Activated T-helper 1 cell treated with Interleukin-2 at 50 U/mL for 16 hours (primary cell): ENCODE measurements at places on chromosomes 7 and 10.

- DNase-seq = no peak
These were observed 36.1 kb downstream of the XPNPEP1 start for GRCh38 chr10:109887243-109887642.

GRCh38 chr7:50166997-50167965 is 74.2 kb upstream of the ZPBP start:
- no peak for DNase-seq

DNA sequence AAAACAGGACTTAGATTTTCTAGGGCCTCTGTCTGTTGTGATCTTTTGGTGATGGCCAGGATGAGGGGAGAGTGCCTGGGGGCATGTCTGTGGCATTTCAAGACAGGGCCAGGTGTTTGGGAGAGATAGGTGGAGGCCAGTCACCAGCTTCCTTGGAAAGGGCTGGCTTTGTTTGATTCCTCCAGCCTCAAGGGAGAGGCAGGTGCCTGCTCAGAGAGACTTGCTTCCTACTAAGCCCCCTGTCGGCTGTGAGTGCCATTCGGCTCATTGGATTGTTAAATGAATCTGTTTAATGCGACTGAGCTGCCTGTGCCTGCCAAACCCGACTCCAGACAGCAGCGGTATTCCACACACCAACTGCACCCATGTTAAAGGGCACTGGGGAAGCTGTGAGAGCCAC is 304.1 kb upstream of the COBL start:
- DNase-seq = no peak

- DNase-seq = no peak
These were observed 244.1 kb upstream of the SEMA3C start for GRCh38 chr7:81162771-81163525.

DNA sequence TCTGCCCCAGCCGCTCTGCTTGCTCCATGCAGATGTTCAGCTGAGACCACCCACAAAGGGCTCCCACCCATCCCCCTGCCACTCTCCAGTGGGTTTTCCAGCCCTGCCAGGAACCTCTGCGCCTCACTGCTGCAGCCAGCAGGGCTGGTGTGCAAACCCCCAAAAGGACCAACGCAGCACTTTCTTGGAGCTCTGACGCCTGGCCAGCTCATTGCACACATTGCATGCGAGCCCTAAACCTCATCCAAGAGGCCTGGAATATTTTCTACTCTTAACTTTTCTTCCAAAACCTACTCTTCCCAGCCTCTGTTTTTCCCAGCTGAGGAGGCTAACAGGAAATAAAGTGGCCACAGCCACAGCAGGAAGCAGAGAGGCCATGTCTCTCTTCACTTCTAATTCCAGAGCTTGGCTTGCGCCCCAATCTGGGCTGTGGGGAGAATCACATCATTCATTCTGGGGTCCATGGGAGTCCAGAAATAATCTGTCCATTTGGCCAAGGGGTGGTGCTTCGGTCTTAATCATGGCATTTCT is 4.6 kb upstream of the FAM170B start:
- DNase-seq = no peak

DNA sequence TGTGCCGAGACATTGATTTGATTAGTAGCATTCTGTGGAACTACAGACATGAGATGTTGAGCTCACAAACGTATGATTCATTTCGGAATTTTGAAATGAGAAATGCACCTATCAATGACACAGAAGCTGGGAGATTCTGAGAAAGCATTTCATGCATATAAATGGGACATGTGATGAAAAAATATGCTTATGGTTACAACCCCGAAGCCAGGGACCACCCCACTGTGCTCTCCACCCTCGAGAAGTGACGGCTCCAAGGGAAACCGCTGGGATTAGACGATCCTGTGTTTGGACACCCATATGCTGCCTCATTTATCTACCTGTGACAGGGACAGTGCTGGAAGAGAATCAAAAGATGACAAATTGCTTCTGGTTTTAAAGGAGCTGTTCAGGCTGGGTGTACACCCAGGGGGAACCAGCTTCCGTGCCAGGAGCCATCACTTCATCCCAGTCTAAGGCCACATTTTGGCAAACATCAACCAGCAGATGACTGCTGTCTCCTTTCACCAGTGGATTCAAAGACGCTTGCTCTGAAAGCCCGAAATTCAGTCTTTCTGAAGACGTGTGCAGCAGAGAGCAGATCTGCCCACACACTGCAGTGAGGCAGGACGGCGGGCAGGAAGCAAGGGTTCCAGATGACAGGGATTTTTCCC is 109.9 kb downstream of the ATXN7L1 start:
- DNase-seq = no peak

DNA sequence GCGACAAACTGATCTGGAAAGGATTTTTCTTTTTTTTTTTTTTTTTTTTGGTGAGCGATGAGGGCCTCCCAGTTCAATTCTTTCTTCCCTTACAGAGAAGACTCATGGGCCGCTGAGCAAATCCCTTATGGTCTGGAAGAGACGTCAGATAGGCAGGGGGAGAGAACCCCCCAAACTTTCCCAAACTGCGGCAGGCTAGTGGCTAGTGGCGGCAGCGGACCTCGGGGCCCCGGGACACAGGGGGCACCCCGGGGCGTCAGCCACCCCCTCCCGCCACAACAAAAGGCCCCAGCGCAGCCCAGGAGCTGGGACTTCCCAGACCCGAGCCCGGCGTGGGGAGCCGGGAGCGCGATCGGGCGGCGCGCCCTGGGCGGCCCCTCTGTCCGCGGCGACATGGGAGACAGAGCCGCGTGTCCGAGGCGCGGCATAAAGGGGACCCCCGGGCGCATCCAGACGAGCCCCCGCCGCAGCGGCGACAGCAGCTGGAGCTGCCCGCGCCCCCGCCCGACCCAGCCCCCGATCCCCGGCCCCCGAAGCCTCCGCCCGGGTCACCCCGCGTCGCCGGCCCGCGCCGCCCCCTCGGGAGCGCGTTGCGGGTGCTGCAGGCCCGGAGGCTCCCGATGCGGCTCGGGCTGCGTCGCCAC is 755 bp downstream of the FAM171A1 start:
- no peak for DNase-seq

GRCh38 chr7:74343281-74344131 is 54.3 kb downstream of the CLIP2 start:
- DNase-seq = no peak

- DNase-seq = peak; percentile 4
These were observed 51.6 kb downstream of the PRLHR start for GRCh38 chr10:118543714-118544400.

DNA sequence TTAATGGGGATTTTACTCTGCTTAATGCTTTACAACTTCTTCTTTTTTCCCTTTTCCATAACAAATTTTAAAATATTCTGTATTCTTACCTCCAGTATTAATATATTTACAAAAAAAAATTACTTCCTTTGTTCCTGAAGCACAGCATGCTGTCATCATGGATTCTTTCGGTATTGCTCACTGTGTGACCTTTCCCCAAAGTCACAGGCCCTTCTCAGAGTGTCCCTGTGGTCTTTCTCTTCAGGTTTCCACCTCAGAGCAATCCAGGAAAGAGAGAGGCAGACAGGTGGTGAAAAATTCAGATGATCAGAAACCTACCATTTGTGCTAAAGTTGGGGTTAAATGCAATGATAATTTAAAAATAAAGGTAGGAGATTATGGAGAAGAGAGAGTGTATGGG is 13.0 kb downstream of the AOAH start:
- no peak for DNase-seq

GRCh38 chr10:29828956-29829355 is 194.2 kb upstream of the SVIL start:
- DNase-seq = no peak

DNA sequence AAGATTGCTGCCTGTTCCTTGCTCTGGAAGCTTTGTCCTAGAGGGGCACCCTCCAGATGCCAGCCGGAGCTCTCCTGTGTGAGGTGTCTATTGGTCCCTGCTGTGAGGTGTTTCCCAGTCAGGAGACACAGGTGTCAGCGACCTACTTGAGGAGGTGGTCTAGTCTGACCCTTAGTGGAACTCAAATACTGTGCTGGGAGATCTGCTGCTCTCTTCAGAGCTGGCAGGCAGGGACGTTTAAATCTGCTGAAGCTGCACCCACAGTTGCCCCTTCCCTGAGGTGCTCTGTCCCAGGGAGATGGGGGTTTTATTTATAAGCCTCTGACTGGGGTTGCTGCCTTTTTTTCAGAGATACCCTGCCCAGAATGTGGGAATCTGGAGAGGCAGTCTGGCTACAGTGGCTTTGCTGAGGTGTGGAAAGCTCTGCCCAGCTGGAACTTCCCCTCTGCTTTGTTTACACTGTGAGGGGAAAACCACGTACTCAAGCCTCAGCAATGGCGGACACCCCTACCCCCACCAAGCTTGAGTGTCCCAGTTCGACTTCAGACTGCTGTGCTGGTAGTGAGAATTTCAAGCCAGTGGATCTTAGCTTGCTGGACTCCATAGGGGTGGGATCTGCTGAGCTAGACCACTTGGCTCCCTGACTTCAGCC is 119.2 kb downstream of the PPP1R9A start:
- DNase-seq = no peak

DNA sequence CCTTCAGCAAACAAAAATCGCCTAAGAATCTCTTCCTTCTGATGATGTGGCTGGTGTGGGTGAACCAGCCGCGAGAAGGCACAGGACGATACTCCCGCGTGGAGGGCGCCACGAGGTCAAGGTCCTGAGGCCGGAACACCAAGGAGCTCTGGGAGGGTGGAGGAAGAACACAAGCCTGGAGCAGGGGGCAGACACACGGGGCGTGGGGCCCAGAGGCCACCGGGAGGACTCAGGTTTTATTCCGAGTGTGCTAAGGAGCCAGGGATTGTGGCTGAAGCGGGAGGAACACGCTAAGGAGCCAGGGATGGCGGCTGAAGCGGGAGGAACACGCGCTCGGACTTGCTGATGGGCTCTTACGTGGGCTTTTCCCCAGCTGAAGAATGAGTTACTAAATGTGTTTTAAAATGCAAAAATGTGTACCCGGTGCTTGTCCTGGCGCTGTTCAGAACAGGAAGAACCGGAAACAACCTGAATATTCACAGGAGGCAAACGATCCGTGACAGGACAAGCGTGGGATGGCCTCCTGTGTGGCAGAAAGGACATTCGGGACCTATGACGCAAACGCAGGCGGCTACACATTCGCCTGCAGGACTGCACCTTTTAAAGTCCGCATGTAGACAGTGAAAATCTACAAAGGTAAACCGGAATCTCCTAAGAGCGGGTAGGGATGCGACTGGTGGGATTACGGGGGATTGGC is 64.0 kb downstream of the MAD1L1 start:
- DNase-seq = no peak

DNA sequence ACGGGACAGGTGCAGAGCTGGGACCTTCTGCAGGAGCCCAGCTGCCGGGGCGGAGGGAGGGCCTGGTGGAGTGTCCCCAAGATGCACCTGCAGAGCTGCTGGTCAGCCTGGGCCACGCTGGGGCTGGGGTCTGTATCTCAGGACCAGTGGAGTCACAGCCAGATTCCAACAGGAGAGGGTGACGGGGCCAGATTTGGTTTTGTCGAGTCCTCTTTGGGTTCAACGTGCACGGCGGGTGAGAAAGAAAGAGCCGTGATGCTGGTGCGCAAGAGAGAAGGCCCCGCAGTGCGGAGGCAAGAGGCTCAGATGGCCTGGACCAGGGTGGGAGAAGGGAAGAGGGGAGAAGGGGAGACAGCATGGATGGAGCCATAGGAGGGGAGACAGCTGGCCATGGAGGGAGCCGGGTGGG is 462.9 kb downstream of the PTPRN2 start:
- DNase-seq = no peak

- DNase-seq = no peak
These were observed 8.1 kb downstream of the PDE1C start for GRCh38 chr7:32062150-32062549.

DNA sequence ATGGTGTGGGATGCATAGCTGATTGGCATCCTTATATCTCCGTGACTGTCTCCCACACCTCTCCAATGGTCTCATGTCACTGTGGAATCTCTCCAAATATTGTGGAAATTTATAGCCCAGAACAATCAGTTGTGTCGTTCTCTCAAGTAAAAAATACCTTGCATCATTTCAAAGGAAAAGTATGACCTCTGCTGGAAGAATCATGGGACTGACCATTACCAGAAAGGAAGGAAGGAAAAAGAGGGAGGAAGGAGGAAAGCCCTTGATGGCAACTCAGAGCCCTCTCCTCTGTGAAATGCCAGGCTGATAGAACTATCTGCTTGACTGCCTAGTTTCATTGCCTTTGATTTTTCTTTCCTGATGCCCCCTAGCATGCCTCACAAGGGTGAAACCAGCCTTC is 76.3 kb downstream of the FOXI2 start:
- no peak for DNase-seq

GRCh38 chr7:30683816-30684215 is 1.6 kb upstream of the CRHR2 start:
- no peak for DNase-seq

- no peak for DNase-seq
These were observed 425.2 kb upstream of the NFE2L3 start for GRCh38 chr7:25726781-25727311.

DNA sequence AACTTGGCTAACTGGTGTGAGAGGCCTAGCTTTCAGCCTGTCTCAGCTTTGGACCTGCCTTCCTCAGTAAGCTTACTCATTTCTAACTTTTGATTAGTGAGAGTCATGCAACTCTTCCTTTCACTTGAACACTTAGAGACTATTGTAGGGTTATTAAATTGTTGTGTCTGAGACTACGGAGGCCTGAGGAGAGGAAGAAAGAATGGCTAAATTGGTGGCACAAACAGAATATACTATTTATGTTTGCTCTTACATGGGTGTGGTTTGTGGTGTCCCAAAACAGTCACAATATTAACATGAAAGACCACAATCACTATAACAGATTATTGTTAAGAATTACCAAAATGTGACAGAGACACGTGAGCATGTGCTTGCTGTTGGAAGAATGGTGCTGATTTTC is 82.1 kb downstream of the TRIM24 start:
- no peak for DNase-seq

DNA sequence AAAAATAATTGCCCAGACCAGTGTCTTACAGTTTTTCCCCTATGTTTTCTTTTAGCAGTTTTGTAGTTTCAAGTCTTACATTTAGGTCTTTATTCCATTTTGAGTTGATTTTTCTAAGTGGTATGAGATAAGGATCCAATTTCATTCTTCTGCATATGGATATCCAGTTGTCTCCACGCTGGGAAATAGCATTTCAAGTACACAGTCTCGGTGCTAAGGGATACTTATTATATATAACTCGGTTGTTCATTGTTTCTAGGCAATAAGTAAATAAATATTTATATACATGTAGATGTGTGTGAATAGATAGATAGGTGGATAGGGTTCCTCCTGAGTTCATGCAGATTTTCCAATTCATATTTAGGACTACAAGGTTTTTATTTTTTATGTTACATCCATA is 16.0 kb downstream of the TAF3 start:
- no peak for DNase-seq

DNA sequence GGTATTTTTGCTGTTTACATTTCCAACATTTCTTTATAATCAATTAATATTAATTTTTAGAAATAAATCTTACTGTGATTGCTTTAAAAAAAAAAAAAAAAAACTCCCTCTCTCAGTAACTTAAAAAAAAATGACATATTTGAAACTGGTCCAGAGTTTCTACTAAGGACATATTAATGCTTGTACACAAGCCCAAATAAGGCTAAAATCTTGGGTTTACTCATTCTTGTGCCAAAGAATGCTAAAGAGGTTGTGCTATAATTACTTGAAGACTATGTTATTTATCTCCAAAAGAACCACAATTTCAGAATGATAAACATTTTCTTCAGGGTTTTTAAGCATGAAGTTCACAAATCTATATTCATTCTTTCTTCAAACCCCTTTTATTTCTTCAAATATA is 39.4 kb upstream of the PHF14 start:
- DNase-seq = no peak

GRCh38 chr7:23691320-23691719 is 11.3 kb downstream of the FAM221A start:
- DNase-seq = no peak

- DNase-seq = no peak
These were observed 68.9 kb upstream of the ZNF33B start for GRCh38 chr10:42707234-42707633.
